Gastrocnemius medialis (tissue), 4 donors: ENCODE measurements at places on chromosomes 16 and 17.

DNA sequence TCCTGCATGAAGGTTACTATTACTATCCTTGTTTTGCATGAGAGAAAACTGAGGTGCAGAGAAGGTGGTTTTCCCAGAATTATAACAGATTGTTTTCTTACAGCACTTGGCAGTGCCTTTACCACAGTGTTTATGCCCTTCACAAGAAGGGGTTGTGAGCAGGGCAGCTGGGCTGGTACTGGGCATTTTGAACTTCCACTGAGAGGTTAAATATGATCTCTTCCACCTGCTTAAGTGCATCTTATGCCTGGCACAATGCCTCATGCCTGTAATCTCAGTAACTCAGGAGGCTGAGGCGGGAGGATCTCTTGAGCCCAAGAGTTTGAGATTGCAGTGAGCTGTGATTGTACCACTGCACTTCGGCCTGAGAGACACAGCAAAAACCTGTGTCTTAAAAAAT, 36.2 kb downstream of the NDE1 start:
- no peak for DNase-seq
- H3K4me3 ChIP-seq, result no peak overlapping the region
- H3K4me1 ChIP-seq, result peaks cover 8% of the 10 kb centered on the region
- H3K36me3 ChIP-seq, result no peaks in the 10 kb centered on the region
- H3K27ac ChIP-seq, result no peak overlapping the region
- H3K27me3 ChIP-seq, result no peaks in the 10 kb centered on the region

- no peak overlapping the region for H3K27ac ChIP-seq
- H3K4me3 ChIP-seq, result no peak overlapping the region
- H3K27me3 ChIP-seq, result no peaks in the 10 kb centered on the region
- no peaks in the 10 kb centered on the region for H3K36me3 ChIP-seq
Measured at GRCh38 chr17:61371179-61371578, 28.5 kb upstream of the TBX2 start.

- H3K4me3 ChIP-seq, result no peak overlapping the region
- H3K27me3 ChIP-seq, result no peaks in the 10 kb centered on the region
- no peaks in the 10 kb centered on the region for H3K4me1 ChIP-seq
- peaks cover 12% of the 10 kb centered on the region for H3K36me3 ChIP-seq
Measured at GRCh38 chr16:22353191-22353919, 21.1 kb downstream of the CDR2 start.

GRCh38 chr16:47965439-47965838, 190.4 kb downstream of the ABCC12 start:
- no peaks in the 10 kb centered on the region for H3K36me3 ChIP-seq
- no peak overlapping the region for H3K27ac ChIP-seq
- no peaks in the 10 kb centered on the region for H3K4me1 ChIP-seq
- H3K27me3 ChIP-seq, result no peaks in the 10 kb centered on the region
- no peak overlapping the region for H3K4me3 ChIP-seq

DNA sequence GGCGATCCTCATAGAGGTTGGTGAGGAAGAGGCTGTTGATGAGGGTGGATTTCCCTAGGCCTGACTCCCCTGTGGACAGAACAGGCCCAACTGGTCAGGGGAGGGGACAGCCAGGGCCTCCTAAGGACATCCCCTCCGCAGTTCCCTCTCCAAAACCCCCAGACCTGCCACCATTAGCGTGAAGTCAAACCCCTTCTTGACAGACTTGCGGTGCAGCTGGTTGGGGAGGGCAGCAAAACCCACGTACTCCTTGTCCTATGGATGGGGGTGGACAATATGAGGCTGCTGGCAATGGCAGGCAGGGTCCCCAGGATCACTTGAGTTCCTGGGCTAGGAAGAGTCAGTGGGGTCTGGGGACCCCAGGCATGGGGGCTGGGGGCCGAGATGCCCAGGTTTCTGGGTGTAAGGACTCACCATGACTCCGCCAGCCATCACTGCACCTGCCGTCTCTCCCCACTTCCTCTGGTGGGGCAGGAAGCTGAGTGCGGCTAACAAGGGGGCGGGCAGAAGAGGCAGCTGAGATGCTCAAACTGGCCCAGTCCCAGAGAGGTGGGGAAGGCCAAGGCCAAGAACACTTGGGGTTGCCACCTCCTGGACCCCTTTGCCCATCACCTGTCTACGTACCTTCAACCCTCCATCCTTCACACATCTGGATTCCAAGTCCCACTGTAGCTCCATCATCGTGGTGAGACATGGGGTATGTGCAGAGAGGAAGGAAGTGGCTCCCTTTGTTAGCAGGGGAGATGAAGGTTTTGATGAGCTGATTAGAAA, at the start of gene SEPTIN1:
Gene SEPTIN1 (minus strand): TSS at position 451 of the 771 bp plus-strand sequence. CDS start 19 bp downstream, at position 432.
- DNase-seq, result no peak
- H3K27me3 ChIP-seq, result no peaks in the 10 kb centered on the region
- H3K4me3 ChIP-seq, result no peak within 1 kb of the TSS
- H3K27ac ChIP-seq, result no peak within 1 kb of the TSS
- H3K36me3 ChIP-seq, result no peaks in the 10 kb centered on the region

DNA sequence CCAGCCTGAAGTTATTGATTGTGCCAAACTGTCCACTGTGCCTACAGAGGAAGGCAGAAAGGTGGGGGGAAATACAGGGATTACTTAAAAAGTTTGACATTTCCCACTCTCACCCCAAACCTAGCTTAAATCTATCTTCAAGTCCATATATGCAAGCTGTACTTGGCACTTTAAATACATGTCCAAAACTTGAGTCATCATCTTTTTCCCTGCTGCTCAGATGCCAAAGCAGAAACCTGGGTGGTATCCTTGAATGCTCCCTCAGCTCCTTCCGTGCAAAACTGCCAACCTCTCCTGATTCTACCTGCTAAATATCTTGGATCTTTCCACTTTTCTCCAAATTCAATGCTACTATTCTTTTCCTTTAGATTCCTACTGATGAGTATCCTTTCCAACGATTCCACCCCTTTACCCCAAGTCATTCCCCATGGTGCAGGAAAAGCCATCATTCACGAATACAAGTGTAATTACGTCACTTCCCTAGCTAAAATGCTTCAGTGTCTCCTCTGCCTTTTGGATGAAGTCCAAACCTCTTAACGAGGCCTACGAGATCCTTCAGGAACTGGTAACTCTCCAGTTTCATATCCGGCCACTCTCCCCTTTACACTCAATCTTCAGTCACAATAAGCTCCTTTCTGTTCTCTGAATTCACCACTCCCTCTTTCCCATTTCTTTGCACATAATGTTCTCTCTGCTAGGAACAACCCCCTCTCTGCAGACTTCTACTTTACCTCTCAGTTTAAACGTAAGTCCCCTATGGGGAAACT, 9.3 kb downstream of the BECN1 start:
- H3K4me1 ChIP-seq, result peaks cover 5% of the 10 kb centered on the region
- H3K27me3 ChIP-seq, result no peaks in the 10 kb centered on the region
- H3K4me3 ChIP-seq, result no peak overlapping the region

GRCh38 chr16:60206516-60206915, 1472.4 kb upstream of the GOT2 start:
- no peaks in the 10 kb centered on the region for H3K27me3 ChIP-seq
- no peak overlapping the region for H3K27ac ChIP-seq
- no peak for DNase-seq
- H3K36me3 ChIP-seq, result no peaks in the 10 kb centered on the region
- H3K4me1 ChIP-seq, result no peaks in the 10 kb centered on the region

GRCh38 chr16:84047206-84047605, 4.6 kb upstream of the SLC38A8 start:
- H3K4me3 ChIP-seq, result no peak overlapping the region
- H3K36me3 ChIP-seq, result no peaks in the 10 kb centered on the region
- H3K27ac ChIP-seq, result no peak overlapping the region

GRCh38 chr16:12081048-12081404, 104.5 kb downstream of the SNX29 start:
- no peak overlapping the region for H3K27ac ChIP-seq
- peaks cover 20% of the 10 kb centered on the region for H3K36me3 ChIP-seq
- no peak overlapping the region for H3K4me3 ChIP-seq
- H3K4me1 ChIP-seq, result no peaks in the 10 kb centered on the region

- H3K4me1 ChIP-seq, result peaks cover 1% of the 10 kb centered on the region
- H3K27me3 ChIP-seq, result no peaks in the 10 kb centered on the region
- DNase-seq, result no peak
- peaks cover 88% of the 10 kb centered on the region for H3K36me3 ChIP-seq
- no peak overlapping the region for H3K4me3 ChIP-seq
- H3K27ac ChIP-seq, result no peak overlapping the region
Measured at GRCh38 chr16:84085773-84086172, 31.0 kb downstream of the MBTPS1 start.

- no peak for DNase-seq
- no peak overlapping the region for H3K27ac ChIP-seq
- no peak overlapping the region for H3K4me3 ChIP-seq
- H3K36me3 ChIP-seq, result no peaks in the 10 kb centered on the region
- H3K27me3 ChIP-seq, result no peaks in the 10 kb centered on the region
Measured at GRCh38 chr16:4489030-4489429, 12.8 kb downstream of the HMOX2 start.

- DNase-seq, result no peak
- no peaks in the 10 kb centered on the region for H3K27me3 ChIP-seq
- H3K4me3 ChIP-seq, result no peak overlapping the region
- no peaks in the 10 kb centered on the region for H3K36me3 ChIP-seq
- H3K4me1 ChIP-seq, result peaks cover 98% of the 10 kb centered on the region
- H3K27ac ChIP-seq, result peak overlapping the region; percentile 80
Measured at GRCh38 chr16:24986512-24987303, 28.5 kb downstream of the ARHGAP17 start.

DNA sequence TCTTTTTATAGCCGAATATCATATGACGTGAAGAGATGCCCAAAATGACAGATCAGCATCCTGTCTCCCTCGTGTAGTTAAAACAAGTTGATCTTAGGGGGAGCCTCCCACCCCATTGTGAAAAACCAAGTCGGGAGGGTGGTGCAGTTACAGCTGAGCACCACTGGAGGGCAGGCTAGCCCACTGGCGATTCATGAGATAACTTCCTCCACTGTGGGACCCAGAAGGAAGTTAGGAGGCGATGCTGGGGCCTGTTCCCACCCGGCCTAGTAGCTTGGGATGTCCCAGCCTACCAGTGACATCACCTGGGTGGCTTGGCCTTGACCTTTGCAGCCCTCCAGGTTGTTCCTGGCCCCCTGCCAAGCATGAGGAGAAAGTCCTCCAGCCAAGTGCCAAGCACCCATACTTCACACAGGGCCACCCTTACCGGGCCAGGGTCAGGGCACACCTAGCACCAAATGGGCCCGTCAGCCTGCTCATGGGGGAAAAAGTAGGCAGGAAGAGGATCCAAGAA, 8.1 kb upstream of the CPNE2 start:
- no peaks in the 10 kb centered on the region for H3K27me3 ChIP-seq
- no peaks in the 10 kb centered on the region for H3K4me1 ChIP-seq
- peak; percentile 32 for DNase-seq

GRCh38 chr17:44065668-44066203, 735 bp downstream of the LSM12 start:
- peak overlapping the region; percentile 94 for H3K27ac ChIP-seq
- H3K27me3 ChIP-seq, result no peaks in the 10 kb centered on the region
- peaks cover 23% of the 10 kb centered on the region for H3K4me1 ChIP-seq
- DNase-seq, result no peak
- H3K4me3 ChIP-seq, result peak overlapping the region; percentile 61

DNA sequence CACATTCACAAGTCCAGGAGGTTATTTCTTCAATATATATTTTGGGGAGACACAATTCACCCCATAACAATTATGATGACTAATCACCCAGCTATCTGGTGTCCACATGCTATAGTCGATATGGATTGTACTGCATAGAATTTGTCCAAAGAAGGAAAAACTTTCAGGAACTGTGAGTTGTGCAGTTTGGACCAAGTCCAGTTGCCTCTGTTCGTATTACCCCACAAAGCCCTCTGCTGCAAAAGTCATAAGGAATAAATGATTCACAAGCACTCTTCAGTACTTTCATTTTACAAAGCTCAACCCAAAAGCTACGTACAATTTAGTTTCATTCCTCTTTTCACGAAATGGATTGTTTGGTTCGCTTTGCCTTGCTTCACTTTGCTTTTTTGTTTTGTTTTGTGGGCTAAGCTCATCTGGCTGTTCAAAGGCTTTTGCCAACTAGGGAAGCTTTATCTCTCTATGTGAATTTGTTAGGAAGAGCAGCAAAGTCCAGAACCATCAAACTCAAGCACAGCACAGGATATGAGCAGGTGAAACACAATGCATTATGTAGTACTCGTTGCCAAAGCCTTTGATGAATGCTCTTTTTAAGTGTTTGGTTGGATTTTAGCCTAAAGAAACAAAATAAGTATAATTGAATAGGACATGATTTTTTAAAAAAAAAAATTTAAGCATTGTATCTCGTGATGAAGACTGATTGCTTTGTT, 98.6 kb downstream of the ZNF18 start:
- no peak for DNase-seq
- no peaks in the 10 kb centered on the region for H3K36me3 ChIP-seq
- no peak overlapping the region for H3K4me3 ChIP-seq
- H3K27ac ChIP-seq, result no peak overlapping the region

- H3K36me3 ChIP-seq, result no peaks in the 10 kb centered on the region
- H3K4me3 ChIP-seq, result no peak overlapping the region
- DNase-seq, result no peak
- no peaks in the 10 kb centered on the region for H3K4me1 ChIP-seq
Measured at GRCh38 chr17:62194401-62194800, 129.3 kb upstream of the MED13 start.

- peak; percentile 79 for DNase-seq
- H3K27me3 ChIP-seq, result no peaks in the 10 kb centered on the region
- H3K4me3 ChIP-seq, result peak within 1 kb of the TSS; percentile 20
- H3K4me1 ChIP-seq, result peaks cover 78% of the 10 kb centered on the region
- H3K36me3 ChIP-seq, result peaks cover 48% of the 10 kb centered on the region
Measured at GRCh38 chr17:7579001-7579833, at the start of gene CD68. Gene CD68 (plus strand): TSS chr17:7579638. CDS start chr17:7579678, 40 bp downstream.

- H3K36me3 ChIP-seq, result no peaks in the 10 kb centered on the region
- no peak overlapping the region for H3K27ac ChIP-seq
- no peak overlapping the region for H3K4me3 ChIP-seq
- no peaks in the 10 kb centered on the region for H3K4me1 ChIP-seq
- DNase-seq, result no peak
- no peaks in the 10 kb centered on the region for H3K27me3 ChIP-seq
Measured at GRCh38 chr17:80441598-80442322, 26.8 kb downstream of the ENDOV start.

DNA sequence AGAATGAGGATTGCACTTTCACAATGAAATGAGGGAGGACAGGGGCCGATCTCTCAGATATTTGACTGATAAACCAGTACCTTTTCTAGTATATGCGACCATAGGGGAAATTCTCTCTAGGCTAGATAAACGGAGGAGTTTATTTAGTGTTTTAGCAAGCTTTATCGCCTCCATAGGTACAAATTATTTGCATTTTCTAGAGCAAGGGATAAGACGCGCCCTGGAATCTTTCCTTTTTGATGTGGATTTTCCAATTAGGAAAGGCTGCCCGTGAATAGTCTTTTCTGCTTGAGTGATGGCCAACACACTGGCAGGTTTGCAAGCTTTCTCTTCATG, 351 bp upstream of the GDPD1 start:
- no peaks in the 10 kb centered on the region for H3K27me3 ChIP-seq
- H3K36me3 ChIP-seq, result peaks cover under 1% of the 10 kb centered on the region
- peaks cover 5% of the 10 kb centered on the region for H3K4me1 ChIP-seq
- DNase-seq, result no peak
- H3K4me3 ChIP-seq, result peak overlapping the region; percentile 98

- no peak overlapping the region for H3K4me3 ChIP-seq
- peaks cover 80% of the 10 kb centered on the region for H3K27me3 ChIP-seq
- no peak overlapping the region for H3K27ac ChIP-seq
- no peaks in the 10 kb centered on the region for H3K36me3 ChIP-seq
- DNase-seq, result no peak
Measured at GRCh38 chr16:1151424-1152122, 1.3 kb upstream of the CACNA1H start.

GRCh38 chr16:84541999-84542817, 37.7 kb upstream of the MEAK7 start:
- DNase-seq, result no peak
- H3K4me3 ChIP-seq, result no peak overlapping the region
- no peak overlapping the region for H3K27ac ChIP-seq
- H3K4me1 ChIP-seq, result peaks cover 7% of the 10 kb centered on the region
- H3K27me3 ChIP-seq, result no peaks in the 10 kb centered on the region
- H3K36me3 ChIP-seq, result no peaks in the 10 kb centered on the region
